ENCODE measurements at places on chromosomes 11 and 22. TPM values are rescaled to one million over a fixed set of nuclear protein-coding genes. Genes with fewer than 3 reads are reported as not detected.
A peak's percentile ranks its signal among the peaks of the same experiment; 100 is the strongest.

DNA sequence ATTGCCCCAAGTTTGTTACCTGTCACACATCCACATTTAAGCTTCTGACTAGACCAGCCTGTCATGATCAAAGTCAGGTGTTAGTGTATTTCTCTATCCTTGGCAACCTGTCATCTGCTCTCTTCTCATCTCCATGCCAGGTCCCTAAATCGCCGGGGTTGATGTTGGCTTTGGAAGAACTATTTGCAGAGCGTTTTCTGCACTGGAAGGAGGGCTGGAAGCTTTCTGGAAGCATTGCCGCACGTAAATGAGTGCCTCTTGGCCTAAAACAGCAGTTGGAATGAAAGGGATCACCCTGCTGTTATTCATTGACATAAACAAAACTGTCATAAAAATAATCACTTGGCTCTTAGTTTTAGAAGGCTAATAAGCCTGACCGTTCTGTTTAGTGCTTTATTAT, 1.4 kb downstream of the TTC12 start:
- no peak for DNase-seq
- peak overlapping the region; percentile 89 for H3K27ac ChIP-seq
- H3K27me3 ChIP-seq = no peaks in the 10 kb centered on the region
- H3K4me3 ChIP-seq = no peak overlapping the region
- H3K4me1 ChIP-seq = peaks cover 6% of the 10 kb centered on the region

DNA sequence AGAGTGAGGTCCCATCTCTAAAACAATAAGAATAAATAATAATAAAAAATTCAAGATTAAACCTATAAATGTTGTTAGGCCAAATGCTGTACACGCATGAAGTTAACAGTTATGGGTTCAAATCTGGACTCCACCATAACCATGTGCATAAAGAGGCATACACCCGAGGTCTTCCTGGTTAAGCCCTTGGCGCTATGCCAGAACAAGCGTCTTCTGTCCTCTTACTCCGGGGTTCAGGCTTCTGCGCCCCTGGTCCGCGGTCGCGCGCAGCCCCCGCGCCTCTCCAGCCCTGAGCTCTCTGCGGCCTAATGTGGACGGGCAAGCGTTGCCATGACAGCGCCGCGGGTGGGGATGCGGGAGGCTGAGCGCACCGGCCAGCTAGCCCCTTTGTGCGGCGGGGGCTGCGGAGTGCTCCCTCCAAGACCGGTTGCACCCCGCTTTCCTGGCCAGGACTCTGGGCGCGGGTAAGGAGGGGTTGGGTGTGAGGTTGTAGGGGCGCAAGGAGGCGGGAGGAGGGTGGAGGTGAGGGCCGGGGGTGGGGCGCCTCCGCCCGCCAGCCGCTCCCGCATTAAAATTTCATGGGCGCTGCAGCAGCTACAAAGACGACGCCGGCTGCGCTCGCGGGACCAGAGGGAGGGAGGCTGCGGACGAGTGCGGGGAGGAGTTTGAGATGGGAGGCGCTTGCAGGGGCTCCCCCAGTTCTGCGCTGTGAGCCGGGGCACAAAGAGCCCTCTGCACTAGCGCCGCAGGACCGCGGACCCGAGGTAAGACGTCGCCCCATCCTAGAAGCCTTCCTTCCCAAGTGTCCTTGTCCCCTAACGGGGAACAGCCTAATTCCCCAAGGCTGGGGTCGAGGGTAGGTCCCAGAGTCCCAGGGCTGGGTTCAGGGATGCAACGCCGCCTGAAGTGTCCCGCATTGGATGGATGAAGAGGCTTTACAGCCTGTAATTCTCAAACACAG, at the start of gene MIAT:
Gene MIAT (plus strand): TSS at position 698 of the 961 bp plus-strand sequence.
- peaks cover 11% of the 10 kb centered on the region for H3K27me3 ChIP-seq
- no peak within 1 kb of the TSS for H3K27ac ChIP-seq
- H3K36me3 ChIP-seq = no peaks in the 10 kb centered on the region
- no peak for DNase-seq
- H3K4me1 ChIP-seq = peaks cover 22% of the 10 kb centered on the region

- no peaks in the 10 kb centered on the region for H3K36me3 ChIP-seq
- no peak for DNase-seq
- H3K4me3 ChIP-seq = peak overlapping the region; percentile 76
- H3K27ac ChIP-seq = peak overlapping the region; percentile 89
Measured at GRCh38 chr11:119363851-119364590, 17.5 kb downstream of the USP2 start.

DNA sequence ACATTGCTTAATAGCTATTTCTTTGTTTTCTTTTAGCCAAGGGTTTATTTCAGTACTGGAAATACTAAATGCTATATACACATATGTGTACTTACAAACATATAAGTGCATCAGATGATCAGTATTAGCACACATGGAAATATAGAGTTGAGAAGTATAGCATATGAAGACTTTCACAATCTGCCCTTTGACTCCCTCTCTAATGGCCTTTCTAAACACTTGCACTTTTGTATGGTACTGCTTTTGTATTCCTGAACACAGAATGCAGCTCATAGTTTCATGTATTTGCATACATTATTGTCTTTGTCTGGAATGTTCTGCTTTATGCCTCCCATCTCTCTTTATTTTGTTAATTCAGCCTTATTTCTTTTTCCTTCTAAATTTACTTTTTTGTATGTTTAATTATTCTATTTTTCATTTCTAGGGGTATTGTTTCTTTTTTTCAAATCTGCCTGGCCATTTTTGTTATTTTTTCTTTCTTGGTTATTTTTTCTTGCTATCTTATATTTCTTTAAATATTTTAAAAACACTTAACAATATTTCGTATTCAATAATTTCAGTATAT, 28.8 kb downstream of the ACER3 start:
- H3K4me3 ChIP-seq = no peak overlapping the region
- no peak for DNase-seq
- no peak overlapping the region for H3K27ac ChIP-seq
- peaks cover 7% of the 10 kb centered on the region for H3K36me3 ChIP-seq
- H3K27me3 ChIP-seq = no peaks in the 10 kb centered on the region

The RCOR2 gene
- 0.19 TPM for total RNA-seq

Data from esophagus squamous epithelium (tissue), 5 donors.